ENCODE measurements at places on chromosomes 1 and 21. TPM values are rescaled to one million over a fixed set of nuclear protein-coding genes. Genes with fewer than 3 reads are reported as not detected.

SPATA46 gene
- not detected for total RNA-seq

MARK1 gene
- total RNA-seq = 10.8 TPM

RSRP1 gene
- 88.3 TPM for total RNA-seq

MFAP2 gene
- 132 TPM for total RNA-seq

LGALS8 gene
- 23.1 TPM for total RNA-seq

DNA sequence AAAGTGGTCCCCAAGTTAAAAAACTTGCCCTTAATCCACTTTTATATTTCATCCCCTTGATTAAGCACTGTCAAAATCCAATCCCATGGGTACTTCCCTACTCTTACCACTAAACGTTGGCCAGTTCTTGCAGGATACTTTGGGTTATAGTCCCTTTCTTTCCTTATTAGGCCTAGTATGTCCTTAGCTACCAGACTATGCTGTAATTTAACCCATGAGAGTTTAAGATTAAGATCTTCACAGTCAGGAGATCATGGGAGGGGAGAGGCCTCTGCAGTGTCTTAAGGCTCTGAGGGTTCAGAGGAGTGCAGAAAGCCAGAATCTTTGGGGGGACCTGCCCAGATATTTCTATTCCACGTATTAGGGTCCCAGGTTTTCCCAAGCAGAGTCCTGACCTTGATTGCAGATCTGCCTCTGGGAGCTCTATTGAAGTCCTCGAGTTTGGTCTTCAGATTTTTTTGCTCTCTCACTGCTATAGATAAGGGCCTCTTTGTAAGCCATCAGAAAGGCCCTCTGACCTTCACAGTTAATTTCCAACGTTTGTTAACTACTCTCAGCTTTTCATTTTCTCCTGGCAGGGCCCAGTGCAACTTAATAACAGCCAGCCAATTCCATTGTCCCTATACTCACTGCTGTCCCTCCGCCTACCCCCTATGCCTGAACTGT is 9.0 kb upstream of the CGN start:
- DNase-seq = no peak

GRCh38 chr1:155307247-155307740 is 1.4 kb upstream of the FDPS start:
- no peak for DNase-seq

GRCh38 chr1:193402037-193402436 is 215.6 kb upstream of the B3GALT2 start:
- no peak for DNase-seq

All from astrocyte (in vitro differentiated cells and primary cell).